ENCODE measurements at places on chromosomes 5 and 9. TPM values are rescaled to one million over a fixed set of nuclear protein-coding genes. Genes with fewer than 3 reads are reported as not detected.

Gene MCIDAS
- not detected for total RNA-seq

Gene CARTPT
- not detected for total RNA-seq

Gene PSAT1
- 28.0 TPM for total RNA-seq

Gene PRDM9
- total RNA-seq, result not detected

Gene THBS4
- 0.28 TPM for total RNA-seq

Gene PAEP
- total RNA-seq, result not detected

Gene OR1J2
- total RNA-seq, result not detected

Gene KCNN2
- total RNA-seq, result 0.09 TPM

Gene IGFBPL1
- not detected for total RNA-seq

Gene AMBP
- total RNA-seq, result 3,440 TPM

Gene PCDHGA12
- total RNA-seq, result 0.37 TPM

Gene PHF24
- 0.17 TPM for total RNA-seq

Gene SAPCD2
- total RNA-seq, result 0.08 TPM

Gene FOXD1
- not detected for total RNA-seq

Gene AQP3
- total RNA-seq, result 109 TPM

Gene ADAMTSL1
- total RNA-seq, result 3.4 TPM
